Right atrium auricular region (tissue), 2 donors: ENCODE measurements at places on chromosomes 4 and X. TPM values are rescaled to one million over a fixed set of nuclear protein-coding genes. Genes with fewer than 3 reads are reported as not detected.
A peak's percentile ranks its signal among the peaks of the same experiment; 100 is the strongest.

DNA sequence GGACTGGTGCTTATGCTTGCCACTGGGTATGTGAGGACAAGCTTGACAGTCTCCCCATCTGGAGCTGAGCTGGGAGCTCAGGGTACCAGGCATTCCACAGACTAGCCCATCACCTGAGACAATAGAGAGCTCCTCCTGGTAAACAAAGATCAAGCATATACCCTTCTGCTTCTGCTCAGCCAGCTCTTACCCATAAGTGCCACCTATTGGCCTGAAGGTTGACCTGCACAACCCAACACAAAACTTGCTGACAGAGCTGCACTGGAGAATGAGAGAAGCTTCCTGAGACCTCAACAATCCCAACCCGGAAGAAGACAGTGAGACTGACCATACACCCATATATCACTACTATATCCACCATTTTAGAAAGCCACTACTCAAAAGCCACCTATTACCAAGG, 1049.2 kb upstream of the INTU start:
- no peaks in the 10 kb centered on the region for H3K36me3 ChIP-seq
- DNase-seq: no peak
- no peaks in the 10 kb centered on the region for H3K27me3 ChIP-seq
- no peak overlapping the region for H3K27ac ChIP-seq
- H3K4me3 ChIP-seq: no peak overlapping the region

- H3K27ac ChIP-seq: no peak overlapping the region
- no peak overlapping the region for H3K4me3 ChIP-seq
- H3K36me3 ChIP-seq: no peaks in the 10 kb centered on the region
- no peaks in the 10 kb centered on the region for H3K27me3 ChIP-seq
- no peaks in the 10 kb centered on the region for H3K4me1 ChIP-seq
These were observed 188.3 kb upstream of the RPS6KA3 start for GRCh38 chrX:20455001-20455400.

- H3K4me1 ChIP-seq: no peaks in the 10 kb centered on the region
- no peak for DNase-seq
- H3K27ac ChIP-seq: no peak overlapping the region
- no peaks in the 10 kb centered on the region for H3K36me3 ChIP-seq
These were observed 108.3 kb downstream of the LHFPL1 start for GRCh38 chrX:112571388-112571787.

DNA sequence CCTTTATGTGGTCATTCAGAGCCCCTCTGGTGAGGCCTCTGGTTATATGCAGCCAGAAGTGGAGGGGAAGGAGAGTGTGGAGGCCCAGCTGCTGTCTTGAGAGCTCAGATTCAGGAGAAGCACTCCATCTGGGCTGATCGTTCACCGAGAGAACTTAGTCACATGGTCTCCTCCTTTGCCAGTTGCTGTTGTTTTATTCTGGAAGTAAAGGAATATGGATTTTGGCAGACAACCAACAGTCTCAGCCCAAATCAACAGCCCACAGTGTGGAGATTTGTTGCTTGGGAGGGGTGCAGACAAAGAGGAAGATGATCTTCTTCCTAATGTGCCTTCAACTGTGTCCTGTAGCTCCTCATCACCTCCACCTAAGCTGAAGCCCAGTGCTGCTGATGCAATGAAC, 355.4 kb downstream of the ANK2 start:
- H3K27me3 ChIP-seq: no peaks in the 10 kb centered on the region
- no peak overlapping the region for H3K27ac ChIP-seq
- no peak for DNase-seq
- H3K36me3 ChIP-seq: no peaks in the 10 kb centered on the region
- H3K4me1 ChIP-seq: peaks cover 10% of the 10 kb centered on the region

- no peak overlapping the region for H3K27ac ChIP-seq
- H3K36me3 ChIP-seq: no peaks in the 10 kb centered on the region
- no peak overlapping the region for H3K4me3 ChIP-seq
- no peaks in the 10 kb centered on the region for H3K27me3 ChIP-seq
- no peaks in the 10 kb centered on the region for H3K4me1 ChIP-seq
These were observed 93.4 kb downstream of the TMA16 start for GRCh38 chr4:163587867-163588266.

GRCh38 chr4:179989975-179990374, 2253.2 kb upstream of the TENM3 start:
- H3K4me1 ChIP-seq: no peaks in the 10 kb centered on the region
- no peak overlapping the region for H3K27ac ChIP-seq
- H3K36me3 ChIP-seq: no peaks in the 10 kb centered on the region
- no peak for DNase-seq
- H3K4me3 ChIP-seq: no peak overlapping the region
- no peaks in the 10 kb centered on the region for H3K27me3 ChIP-seq

GRCh38 chr4:70783096-70783495, 56.6 kb downstream of the GRSF1 start:
- no peaks in the 10 kb centered on the region for H3K27me3 ChIP-seq
- H3K36me3 ChIP-seq: peaks cover 30% of the 10 kb centered on the region
- H3K4me1 ChIP-seq: no peaks in the 10 kb centered on the region
- no peak overlapping the region for H3K27ac ChIP-seq
- no peak overlapping the region for H3K4me3 ChIP-seq

- no peak for DNase-seq
- H3K27ac ChIP-seq: no peak overlapping the region
- H3K36me3 ChIP-seq: no peaks in the 10 kb centered on the region
- no peaks in the 10 kb centered on the region for H3K27me3 ChIP-seq
- no peak overlapping the region for H3K4me3 ChIP-seq
These were observed 5.5 kb upstream of the WFS1 start for GRCh38 chr4:6264225-6264540.

- no peak for DNase-seq
- H3K4me3 ChIP-seq: no peak overlapping the region
- H3K27me3 ChIP-seq: no peaks in the 10 kb centered on the region
These were observed 3.5 kb upstream of the CDKL2 start for GRCh38 chr4:75633846-75634245.

GRCh38 chr4:173821876-173822275, 291.8 kb upstream of the HAND2 start:
- H3K4me3 ChIP-seq: no peak overlapping the region
- DNase-seq: no peak
- no peaks in the 10 kb centered on the region for H3K27me3 ChIP-seq

- DNase-seq: no peak
- no peaks in the 10 kb centered on the region for H3K36me3 ChIP-seq
- no peaks in the 10 kb centered on the region for H3K27me3 ChIP-seq
- no peaks in the 10 kb centered on the region for H3K4me1 ChIP-seq
- no peak overlapping the region for H3K4me3 ChIP-seq
These were observed 77.7 kb downstream of the OPHN1 start for GRCh38 chrX:68355629-68355920.

GRCh38 chrX:134181275-134181660, 55.7 kb upstream of the CCDC160 start:
- DNase-seq: no peak
- no peaks in the 10 kb centered on the region for H3K27me3 ChIP-seq
- H3K27ac ChIP-seq: no peak overlapping the region
- no peaks in the 10 kb centered on the region for H3K4me1 ChIP-seq
- H3K4me3 ChIP-seq: no peak overlapping the region
- no peaks in the 10 kb centered on the region for H3K36me3 ChIP-seq

GRCh38 chrX:144722307-144722706, 525.0 kb upstream of the SPANXN1 start:
- DNase-seq: no peak
- no peak overlapping the region for H3K4me3 ChIP-seq
- no peaks in the 10 kb centered on the region for H3K36me3 ChIP-seq

DNA sequence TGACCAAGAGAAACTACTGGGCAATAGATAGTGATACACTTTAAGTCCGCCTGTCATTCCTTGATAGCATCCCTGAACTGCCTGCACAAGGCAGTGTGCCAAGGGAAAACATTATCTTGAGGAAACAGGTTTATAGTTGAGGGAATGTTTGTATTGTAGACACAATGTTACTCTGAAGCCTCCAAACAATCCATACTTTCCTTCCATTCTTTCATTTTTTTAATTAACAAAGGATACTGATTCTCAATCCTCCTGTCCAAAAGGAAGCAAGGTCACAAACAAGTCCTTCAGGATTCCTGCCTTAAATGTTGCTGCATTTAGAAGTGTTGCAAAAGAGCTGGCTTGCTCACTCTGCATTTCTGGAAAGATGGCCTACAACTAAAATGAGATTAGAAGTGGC, 61.7 kb upstream of the PRSS48 start:
- peak overlapping the region; percentile 31 for H3K27ac ChIP-seq
- H3K27me3 ChIP-seq: no peaks in the 10 kb centered on the region
- H3K4me3 ChIP-seq: no peak overlapping the region

DNA sequence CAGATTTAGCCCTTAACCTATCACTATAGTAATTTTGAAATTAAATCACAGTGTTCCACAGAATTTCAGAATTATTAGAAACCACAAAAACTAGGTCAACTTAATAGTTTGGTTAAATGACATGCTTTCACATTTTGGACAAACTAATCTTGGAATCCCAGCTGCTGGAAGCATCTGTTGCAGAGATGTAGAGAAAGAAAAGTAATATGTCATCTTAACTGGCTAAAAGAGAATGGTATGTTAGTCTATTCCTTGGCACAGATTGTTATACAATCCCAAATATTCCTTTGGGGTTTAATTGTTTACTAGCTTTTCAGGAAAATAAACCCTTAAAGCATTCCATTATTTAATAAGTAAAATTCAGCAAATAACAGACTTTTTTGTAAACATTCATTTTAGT, 519.9 kb downstream of the IL15 start:
- H3K4me1 ChIP-seq: no peaks in the 10 kb centered on the region
- no peak overlapping the region for H3K4me3 ChIP-seq
- no peaks in the 10 kb centered on the region for H3K27me3 ChIP-seq
- DNase-seq: no peak
- no peak overlapping the region for H3K27ac ChIP-seq

The GLRA3 gene
- not detected for total RNA-seq

The FMR1 gene
- total RNA-seq: 18.1 TPM

The SOD3 gene
- 300 TPM for total RNA-seq

The CNOT6L gene
- total RNA-seq: 14.3 TPM

The ABCE1 gene
- total RNA-seq: 43.9 TPM

The SPACA5 gene
- total RNA-seq: not detected

The MMRN1 gene
- total RNA-seq: 35.8 TPM
